ENCODE measurements at places on chromosomes 6 and 20. TPM values are rescaled to one million over a fixed set of nuclear protein-coding genes. Genes with fewer than 3 reads are reported as not detected.

DNA sequence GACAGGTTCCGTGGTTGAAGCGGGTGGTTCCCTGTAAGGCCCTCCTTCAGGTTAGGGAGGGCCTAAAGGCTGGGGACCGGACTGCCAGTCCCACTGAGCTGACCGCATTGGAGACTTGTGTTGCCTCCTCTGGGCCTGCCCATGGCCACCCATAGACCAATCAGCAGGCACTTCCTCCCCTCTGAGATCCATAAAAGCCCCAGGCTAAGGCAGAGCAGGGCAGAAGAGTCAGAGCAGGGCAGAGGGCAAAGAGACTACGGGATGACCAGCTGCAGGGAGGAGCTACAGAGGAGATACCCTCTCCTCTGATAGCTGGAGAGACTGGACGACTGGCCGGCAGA lies 537.4 kb downstream of the TENT5A start:
- ATAC-seq, result no peak

GRCh38 chr6:2221726-2222274 lies 23.6 kb downstream of the GMDS start:
- no peak for ATAC-seq

DNA sequence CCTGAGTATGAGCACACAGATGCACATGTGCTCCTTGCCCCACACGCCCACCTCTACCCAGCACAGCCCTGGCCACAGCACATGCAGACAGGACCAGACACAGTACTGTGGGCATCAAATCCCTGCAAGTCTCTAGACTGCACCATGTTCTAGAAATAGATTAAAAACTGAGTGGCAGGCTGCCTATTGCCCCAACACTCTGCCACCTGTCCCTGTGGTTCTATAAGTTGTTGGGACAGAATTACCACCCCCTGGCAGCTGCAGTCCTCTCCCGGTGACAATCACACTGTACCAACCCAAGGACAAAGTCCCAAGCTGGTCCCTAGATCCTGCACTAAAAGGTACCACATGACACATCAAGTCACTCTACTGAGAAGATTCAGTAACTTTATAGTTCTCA lies 70.2 kb downstream of the B3GAT2 start:
- ATAC-seq, result peak; percentile 30

- ATAC-seq, result peak; percentile 86
These were observed 77.9 kb downstream of the MYB start for GRCh38 chr6:135258970-135259369.

DNA sequence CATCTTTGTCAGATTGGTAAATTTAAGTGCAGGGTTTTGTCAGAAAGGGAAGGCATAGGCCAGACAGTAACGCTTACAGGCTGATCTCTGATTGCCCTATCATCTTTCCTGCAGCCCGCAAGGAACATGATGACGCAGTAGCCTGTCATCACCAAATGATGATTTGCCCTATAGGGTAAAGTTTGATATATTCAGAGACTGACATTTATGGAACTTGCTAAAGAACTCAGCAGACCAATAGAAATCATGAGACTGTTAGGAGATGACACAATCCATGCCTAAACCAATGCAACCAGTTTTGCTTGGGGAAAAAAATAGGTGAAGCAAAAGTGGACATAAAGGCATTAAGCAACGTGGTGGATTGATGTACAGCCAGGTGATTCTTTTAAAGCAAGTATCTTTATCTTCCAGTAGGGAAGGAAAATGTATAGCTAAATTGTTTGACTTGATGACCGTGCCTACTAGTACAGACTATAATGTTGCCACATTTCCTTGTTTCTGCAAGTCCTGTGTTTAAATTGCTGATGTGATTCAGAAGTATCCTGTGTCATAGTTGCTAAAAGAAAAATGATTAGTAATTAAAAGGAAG lies 2.4 kb downstream of the NUS1 start:
- peak; percentile 71 for ATAC-seq

DNA sequence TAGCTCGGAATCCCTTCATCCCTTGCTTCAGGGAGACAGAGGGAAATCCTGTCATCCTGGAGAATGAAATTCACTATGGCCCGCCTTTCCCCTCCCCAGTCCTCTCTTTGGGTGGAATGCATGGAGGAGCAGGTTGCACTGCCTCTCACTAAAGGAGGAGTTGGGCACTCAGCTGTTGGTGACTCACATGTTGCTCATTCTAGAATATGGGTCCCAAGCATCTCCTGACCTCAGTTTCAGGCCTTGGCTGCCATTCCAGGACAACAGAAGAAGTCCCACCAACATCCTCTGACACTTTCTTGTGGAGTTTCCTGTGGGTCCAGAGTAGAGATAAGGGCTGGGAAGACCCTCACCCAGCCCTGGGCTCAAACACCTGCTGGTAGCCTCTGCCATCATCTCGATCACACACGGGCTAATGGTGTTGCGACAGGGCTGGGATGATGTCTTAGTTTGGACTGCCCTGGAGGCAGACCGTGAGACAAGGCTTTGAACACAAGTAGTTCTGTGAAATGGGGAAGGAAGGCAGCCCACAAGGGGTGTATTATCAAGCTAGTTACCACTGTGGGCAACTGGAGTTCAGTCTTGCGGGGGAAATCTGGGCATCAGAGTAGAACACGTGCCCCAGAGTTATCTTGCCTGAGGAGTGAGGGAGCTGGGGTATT lies 52.4 kb upstream of the RNF24 start:
- peak; percentile 63 for ATAC-seq

DNA sequence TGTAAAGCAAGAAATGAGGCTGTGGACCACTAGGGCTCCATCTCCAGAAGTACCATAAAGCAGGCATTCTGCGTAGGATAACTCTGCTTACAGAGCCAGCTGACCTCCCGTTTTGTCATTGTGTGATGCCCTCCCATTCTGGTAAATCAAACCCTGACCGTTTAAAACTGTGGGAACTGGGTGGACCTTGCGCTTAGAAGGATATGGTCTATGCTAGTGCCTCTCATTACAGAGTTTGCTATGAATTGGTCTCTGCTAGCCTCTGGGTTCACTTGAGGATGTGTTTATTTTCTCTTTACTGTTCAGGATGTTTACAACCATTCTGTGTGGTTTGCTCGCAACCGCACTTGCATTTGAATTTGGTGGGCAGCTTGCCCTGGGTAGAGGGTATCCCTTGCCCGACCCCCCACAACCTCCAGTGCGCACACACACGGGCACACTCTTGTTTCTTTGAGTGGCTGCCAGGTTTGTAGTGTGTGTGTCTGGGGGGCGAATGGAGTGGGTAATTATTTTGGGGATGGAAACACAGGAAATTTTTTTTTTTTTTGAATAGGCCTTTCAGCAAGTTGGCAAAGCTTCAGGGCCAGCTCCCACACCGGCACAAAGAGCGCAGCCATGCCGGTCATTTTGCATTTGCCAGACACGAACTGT lies 198.3 kb downstream of the JARID2 start:
- ATAC-seq, result no peak

- ATAC-seq, result no peak
These were observed 72.4 kb upstream of the KIF25 start for GRCh38 chr6:167925026-167925425.

Gene WFDC10B
- total RNA-seq, result not detected

DNA sequence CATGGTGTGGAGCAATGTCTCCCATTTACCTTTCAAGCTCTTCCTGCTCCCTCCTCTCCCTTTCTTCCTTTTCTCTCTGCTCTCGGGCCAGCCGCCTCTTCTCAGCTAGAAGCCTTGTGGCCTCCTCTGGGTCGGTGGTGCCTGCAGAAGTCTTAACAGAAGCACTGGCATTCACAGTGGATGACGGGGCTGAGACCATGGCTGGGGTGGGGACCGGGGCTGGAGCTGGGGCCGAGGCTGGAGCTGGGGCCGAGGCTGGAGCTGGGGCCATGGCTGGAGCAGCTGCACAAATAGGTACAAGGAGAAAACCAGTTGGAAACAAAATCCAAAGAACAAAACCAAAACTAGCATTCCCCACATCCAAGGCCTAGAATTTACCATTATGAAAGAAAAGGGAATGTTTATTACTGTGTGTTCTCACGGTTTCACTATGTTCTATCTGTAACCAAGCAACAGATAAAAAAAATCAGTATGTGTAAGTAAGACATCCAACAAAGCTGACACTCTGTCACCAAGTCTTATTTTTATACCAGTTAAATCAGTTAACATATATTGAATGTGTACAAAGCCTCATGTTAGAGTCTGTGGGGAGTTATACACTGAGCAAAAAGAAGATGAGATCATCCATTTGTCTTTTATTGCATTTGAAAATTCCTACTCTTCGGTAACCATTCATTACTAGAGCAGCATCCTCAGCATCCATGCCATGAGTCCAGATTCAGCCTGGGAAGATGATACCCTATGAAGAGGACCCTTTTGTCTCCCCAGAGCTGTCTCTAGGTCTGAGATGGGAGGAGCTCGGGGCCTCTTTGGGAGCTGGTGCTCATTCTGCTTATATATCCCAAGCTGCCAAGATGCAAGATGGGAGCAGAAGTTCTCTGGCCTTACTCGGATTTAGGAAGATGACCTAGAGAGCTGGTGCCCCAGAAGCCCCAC lies 73.0 kb upstream of the BCLAF1 start:
- no peak for ATAC-seq

- ATAC-seq, result no peak
These were observed 32.3 kb downstream of the SYNJ2 start for GRCh38 chr6:158013904-158014504.

- no peak for ATAC-seq
These were observed 216.7 kb downstream of the ATXN1 start for GRCh38 chr6:16544521-16544920.

Gene CLVS2
- total RNA-seq, result not detected

Gene CPXM1
- 2.0 TPM for total RNA-seq

DNA sequence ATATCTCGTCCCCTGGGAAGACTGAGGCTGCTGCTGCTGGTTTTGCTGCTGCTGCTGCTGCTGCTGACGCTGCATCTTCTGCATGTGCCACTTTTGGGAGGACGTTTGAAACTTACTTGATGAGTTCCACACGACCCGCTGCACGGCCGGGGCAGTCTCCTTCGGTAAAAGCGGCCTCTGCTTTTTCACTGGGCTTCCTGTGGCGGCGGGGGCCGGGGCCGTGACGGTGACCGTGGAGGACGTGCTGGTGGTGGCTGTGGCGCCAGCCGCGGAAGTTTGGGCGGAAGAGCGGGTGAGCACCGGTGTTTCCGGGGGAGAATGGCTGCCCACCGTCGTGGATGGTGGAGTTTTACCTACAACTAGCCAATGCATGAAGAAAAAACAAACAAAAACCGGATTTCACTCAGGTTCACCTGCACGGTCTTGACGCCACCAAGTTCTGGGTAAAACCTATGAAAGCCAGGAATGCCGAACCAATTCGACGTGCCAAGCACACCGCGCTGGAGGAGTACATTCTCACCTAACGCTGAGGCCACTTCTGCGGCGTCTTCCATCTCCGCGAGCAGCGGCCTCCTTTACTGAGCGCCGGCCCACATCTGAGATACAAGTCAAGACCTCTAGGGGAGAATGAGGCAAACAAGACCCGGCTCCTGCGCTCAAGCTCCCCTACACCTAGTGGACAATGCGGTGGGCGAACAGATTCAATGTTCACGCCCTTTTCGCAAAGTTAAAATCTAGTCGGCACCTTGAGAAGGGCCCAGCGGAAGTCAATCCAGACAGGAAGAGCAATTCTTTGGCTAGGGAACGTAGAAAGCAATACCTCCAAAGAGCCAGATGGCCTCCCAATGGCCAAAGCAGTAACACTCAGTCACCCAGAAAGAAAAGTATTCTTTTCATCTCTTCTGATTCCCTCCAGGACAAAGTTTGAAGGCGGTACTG lies 117.5 kb downstream of the ZMYND8 start:
- no peak for ATAC-seq

DNA sequence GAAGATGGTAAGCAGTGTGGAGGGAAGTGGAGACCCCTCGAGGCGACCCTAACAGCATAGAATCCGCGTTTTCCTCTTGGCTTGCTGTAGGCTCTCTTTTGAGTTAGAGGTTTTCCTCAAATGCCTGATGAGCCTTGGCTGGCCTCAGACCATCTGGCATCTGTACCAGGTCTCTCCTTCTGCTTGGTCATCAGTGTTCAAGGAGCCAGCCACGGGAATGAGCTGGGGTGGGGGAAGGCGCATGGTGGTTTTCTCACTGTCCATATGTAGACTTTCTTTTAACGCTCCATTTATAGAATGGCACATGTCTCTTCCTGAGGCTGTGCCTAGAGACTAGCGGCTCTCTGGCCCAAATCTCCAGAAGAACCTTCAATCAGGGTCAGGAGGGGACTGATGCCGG lies 8.1 kb upstream of the GUCA1A start:
- ATAC-seq, result no peak

DNA sequence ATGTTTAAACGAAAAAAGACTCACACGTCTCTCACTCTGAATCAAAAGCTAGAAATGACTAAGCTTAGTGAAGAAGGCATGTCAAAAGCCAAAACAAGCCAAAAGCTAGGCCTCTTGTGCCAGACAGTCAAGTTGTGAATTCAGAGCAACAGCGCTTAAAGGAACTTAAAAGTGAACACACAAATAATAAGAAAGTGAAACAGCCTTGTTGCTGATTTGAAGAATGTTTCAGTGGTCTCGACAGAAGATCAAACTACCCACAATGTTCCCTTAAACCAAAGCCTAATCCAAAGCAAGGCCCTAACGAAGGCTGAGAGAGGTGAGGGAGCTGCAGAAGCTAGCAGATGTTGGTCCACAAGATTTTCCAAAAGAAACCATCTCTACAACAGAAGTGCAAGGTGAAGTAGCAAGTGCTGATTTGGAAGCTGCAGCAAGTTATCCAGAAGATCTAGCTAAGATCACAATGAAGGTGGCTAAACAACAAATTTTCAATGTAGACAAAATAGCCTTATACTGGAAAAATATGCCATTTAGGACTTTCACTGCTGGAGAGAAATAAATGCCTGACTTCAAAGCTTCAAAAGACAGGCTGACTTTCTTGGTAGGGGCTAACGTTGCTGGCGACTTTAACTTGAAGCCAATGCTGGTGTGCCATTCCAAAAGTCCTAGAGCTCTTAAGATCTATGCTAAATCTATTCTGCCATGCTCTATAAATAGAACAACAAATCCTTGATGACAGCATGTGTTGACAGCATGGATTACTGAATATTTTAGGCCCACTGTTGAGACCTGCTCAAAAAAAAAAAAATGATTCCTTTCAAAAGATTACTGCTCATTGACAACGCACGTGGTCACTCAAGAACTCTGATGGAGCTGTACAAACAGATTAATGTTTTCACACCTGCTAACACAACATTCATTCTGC lies 40.3 kb downstream of the SEC63 start:
- ATAC-seq, result no peak

DNA sequence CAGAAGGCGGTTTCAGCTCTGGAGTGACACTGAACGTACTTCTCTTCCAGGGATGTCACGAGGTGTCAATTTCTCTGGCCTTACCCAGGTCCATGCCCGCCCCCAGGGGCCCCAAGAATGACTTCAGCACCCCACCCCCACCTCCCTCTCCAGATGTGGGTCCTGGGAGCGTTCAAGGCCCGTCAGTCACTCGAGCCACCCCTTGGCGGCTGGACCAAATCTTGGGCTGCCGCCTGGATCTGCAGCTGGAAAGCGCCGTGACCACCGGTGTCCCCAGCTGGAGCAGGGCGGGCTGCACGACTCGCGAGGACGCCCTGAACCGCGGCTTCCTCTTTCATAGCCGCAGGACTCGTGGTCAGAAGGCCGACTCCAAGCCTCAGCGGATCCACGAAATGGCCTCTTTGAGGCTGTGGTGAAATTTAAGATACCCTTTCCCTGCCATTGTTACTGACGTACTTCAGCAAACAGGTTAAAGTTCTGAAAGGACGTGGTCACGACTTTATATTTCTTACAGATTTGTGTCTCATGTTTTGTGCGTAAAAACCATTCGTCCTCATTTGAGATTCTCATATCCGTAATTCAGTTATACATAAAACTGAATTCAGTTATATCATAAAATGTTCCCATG lies 29.3 kb downstream of the TRIM38 start:
- ATAC-seq, result peak; percentile 62

GRCh38 chr6:126016591-126016990 lies 30.3 kb downstream of the TRMT11 start:
- ATAC-seq, result no peak

GRCh38 chr20:36741072-36741471 lies 4.8 kb downstream of the NDRG3 start:
- no peak for ATAC-seq

Gene DLL1
- 10.4 TPM for total RNA-seq

Data from esophagus mucosa (tissue), 1 donor.